ENCODE measurements at places on chromosomes 3 and 15. TPM values are rescaled to one million over a fixed set of nuclear protein-coding genes. Genes with fewer than 3 reads are reported as not detected.

Gene ALPK3
- 4.7 TPM for polyA plus RNA-seq

Gene SYNPR
- polyA plus RNA-seq = 0.31 TPM

Gene CNBP
- polyA plus RNA-seq = 323 TPM

Gene TLE3
- 21.0 TPM for polyA plus RNA-seq

Gene PCLAF
- polyA plus RNA-seq = 18.6 TPM

Measured in stomach (tissue), 19 donors.